ENCODE measurements at places on chromosomes 12 and 14. TPM values are rescaled to one million over a fixed set of nuclear protein-coding genes. Genes with fewer than 3 reads are reported as not detected.

GRCh38 chr12:13442457-13442856, 245.9 kb downstream of the EMP1 start:
- DNase-seq: no peak

DNA sequence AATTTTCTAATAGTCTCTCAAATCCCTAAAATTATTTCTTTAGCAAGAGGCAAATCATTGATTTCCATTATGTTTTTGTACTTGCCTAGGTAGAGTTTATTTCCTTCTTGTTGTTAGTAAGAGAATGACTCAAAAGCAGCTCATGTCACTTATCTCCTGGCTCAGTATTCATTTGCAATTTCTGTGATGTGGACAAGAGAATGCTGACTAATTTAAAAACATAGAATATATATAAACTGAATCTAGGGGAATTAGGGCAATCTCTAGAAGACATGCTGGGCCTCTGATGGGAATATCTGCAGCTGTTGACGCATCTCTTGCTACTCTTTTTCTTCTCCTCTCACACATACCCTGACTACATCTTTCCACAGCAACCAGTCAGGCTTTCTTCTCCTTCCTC, 130.8 kb upstream of the PRKD1 start:
- DNase-seq: peak; percentile 1

The AQP2 gene
- not detected for total RNA-seq

The RBMS2 gene
- total RNA-seq: 51.7 TPM

- no peak for DNase-seq
Observed at GRCh38 chr12:60437297-60437696, 841.5 kb downstream of the SLC16A7 start.

The WASHC3 gene
- 46.5 TPM for total RNA-seq

DNA sequence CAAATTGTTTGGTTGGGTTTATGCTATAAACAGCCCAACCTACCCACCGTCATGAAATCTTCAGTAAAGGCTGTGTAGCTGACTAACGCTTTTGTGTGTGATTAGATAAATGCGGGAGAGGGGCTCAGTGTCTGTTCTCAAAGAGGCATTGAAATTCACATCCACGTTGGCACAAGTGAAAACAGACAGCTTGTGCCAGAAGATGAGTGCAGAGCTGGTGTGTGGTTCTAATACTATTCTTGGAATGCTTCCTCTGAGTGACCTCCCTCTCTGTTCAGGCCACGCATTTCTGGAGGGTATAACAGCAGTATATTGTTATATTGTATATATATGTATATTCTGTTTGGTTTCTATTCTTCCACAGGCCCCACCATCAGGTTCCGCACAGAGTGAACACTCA, 263.8 kb downstream of the APAF1 start:
- no peak for DNase-seq

DNA sequence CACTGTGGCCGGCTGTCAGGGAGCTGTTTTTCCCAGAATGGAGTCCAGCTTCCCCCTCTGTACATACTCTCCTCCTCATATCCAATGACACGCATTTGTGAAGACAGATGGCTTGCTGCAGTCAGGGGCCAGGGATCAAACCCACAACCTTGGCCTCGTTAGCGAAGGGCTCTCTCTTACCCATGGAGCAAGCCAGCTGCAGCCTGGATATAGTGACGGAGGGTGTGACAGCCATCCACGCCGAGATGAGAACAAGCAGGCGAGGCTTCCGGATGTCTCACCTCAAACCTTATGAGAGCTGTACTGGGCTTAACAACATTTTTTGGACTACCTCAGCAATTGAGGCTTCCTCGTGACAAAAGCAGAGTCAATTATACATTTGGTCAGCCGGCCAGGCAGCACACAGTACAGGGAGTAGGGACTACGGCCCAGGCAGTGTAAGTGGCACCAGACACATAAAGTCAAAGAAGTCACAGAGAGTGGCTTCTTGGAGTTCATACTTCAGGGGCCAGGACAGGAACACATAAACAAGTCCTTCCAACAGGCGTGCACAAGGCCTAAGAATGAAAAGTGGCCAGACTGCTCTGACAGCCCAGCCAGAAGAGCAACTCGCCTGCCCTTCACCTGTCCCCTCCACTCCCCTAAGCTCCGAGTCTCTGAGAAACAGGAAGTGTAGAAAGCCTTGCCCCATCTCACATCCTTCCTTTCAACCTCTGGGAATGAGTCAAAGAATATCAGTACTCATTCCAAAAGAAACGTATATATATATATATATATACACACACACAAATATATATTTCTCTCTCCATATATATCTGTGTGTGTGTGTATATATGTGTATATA, 115.1 kb downstream of the TTC7B start:
- no peak for DNase-seq

- no peak for DNase-seq
Observed at GRCh38 chr12:122125452-122126341, 47.1 kb downstream of the MLXIP start.

- DNase-seq: no peak
Observed at GRCh38 chr12:67436230-67436629, 167.1 kb downstream of the CAND1 start.

GRCh38 chr14:32703183-32703621, 235.5 kb upstream of the NPAS3 start:
- DNase-seq: no peak

GRCh38 chr12:80745851-80746505, 29.3 kb downstream of the MYF5 start:
- DNase-seq: no peak

The HAL gene
- 0.42 TPM for total RNA-seq

GRCh38 chr14:102170061-102170460, 30.4 kb downstream of the WDR20 start:
- DNase-seq: no peak

DNA sequence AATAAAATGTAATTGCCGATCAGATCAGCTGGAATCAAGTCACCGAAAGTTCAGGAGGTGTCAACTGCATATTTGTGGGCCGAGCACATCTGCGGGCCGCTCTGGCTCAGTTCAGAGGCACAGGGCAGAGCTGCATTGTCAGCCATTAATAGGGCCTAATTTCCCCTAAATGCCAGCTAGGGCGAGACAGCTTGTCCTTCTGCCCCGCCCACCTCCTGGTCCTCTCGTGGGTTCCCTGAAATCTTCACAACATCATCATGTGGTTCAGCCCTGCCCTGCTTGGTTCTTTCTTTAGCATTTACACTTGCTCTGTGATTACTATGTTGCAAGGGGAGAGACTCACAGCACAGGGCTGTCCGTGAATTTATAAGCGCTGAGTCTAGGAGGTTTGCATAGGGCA, 148.9 kb downstream of the CHST11 start:
- DNase-seq: no peak

DNA sequence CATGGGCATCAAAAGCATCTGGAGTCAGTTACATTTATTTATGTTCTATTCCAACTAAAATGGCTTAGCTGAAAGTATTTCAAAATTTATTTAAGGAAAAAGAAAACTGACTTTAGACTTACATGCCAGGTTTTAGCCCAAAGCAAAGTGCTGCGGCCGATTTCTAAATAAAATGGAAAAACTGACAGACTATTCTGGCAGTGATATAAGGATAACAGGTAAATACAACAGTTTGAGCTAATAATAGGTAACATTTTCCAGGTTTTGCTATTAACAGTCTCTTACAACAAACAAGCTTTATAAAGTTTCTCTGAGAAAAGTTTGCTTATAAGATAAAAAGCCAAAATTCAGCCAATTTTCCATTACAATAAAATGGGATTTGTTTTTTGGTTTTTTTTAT, 937.2 kb upstream of the FLRT2 start:
- no peak for DNase-seq

DNA sequence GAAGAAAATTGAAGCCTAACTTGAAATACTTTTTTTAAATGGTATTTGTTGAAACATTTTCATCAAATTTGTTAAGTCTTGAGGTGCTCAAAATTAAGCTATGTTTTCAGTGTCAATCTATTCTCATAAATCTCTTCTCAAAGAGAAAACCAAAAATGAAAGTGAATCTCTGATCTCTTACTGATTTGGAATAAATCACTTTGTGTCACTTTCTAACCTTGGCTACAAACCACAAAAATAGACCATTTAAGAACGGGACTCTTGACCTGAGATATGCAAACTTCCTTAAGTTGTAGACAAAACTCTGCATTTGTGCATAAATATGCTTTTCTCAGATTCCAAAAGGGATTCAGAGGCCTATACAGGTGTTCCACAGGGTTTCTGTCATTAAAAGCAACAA, 192.9 kb downstream of the SEC23A start:
- DNase-seq: no peak

GRCh38 chr14:76918782-76919394, 92.7 kb downstream of the LRRC74A start:
- DNase-seq: peak; percentile 96

DNA sequence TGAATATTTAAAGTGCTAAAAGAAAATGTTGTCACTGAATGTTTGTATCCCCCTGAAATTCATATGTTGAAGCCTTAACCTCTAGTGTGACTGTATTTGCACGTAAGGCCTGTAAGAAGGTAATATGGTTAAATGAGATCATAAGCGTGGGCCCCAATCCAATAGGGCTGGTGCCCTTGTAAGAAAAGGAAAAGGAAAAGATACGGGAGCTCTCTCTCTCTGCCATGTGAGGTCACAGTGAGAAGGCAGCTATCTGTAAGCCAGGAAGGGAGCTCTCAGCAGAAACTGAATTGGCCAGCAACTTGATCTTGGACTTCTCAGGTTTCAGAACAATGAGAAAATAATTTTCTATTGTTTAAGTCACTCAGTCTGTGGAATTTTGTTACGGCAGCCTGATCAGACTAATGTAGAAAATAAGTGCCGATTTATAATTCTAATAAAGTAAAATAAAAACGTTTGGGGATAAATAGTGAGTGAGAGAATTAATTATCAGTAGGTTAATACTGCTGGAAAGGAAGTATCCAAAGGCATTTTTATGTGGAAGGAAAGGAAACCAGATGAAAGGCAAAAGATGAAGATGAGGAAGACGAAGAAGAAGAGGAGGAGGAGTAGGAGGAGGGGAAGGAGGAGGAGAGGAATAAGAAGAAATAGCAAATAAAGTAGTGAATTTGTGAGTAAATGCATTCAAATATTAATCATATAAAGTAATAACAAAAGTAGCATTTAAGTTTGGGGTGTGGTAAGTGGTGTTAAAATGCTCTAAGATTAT, 188.5 kb upstream of the KRR1 start:
- no peak for DNase-seq

DNA sequence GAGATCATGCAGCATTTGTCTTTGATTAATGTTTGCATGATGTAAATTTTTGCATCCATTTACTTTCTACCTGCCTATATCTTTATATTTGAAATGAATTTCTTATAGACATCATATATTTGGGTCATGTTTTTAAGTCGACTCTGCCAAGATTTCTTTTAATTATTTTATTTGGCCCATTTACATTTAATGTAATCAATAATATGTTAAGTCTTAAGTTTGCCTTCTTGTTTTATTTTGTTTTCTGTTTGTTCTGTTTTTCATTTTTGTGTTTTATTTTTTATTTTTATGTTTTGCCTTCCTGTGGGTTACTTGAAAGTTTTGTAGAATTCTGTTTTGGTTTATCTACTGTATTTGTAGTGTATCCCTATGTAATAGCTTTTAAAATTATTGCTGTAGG, 33.2 kb upstream of the GUCY2C start:
- DNase-seq: no peak

The COQ10A gene
- total RNA-seq: 6.6 TPM

The OR11H7 gene
- not detected for total RNA-seq

All from foreskin keratinocyte (primary cell).